ENCODE measurements at places on chromosomes 6 and 20.

DNA sequence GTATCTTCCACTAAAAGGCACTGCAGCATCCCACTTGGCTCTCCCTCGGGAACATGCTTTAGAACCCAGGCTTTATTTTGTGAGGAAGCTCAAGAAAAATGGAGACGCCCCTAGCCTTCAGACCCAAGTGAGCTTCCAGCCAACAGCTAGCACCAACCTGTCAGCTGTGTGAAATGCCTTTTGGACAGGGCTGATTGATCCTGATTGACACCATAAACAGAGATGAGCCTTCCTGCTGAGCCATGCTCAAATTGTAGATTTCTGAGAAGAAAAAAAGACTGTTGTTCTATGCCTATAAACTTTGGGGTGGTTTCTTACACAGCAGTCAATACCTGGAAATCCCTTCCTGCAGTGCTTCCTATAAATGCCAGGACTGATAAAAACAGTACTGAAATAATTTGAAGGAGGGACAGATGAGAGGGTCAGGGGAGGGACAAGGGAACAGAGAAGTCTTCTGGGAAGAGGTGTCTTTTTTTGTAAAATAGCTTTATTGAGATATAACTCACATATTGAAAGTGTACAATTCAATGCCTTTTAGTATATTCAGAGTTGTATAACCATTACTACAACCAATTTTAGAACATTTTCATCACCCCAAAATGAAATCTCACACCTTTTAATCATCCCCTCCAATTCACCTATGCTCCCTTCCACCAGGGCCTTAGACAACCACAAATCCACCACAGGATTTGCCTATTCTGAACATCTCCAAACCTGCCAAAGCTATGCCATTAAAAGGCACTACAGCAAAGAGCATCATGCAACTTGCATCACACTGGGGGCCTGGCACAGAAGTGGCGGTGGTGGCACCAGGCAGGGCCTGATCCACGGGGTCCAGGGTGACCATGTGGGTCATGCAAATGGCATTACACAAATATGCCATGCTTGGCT is 2.7 kb upstream of the STK4 start:
- no peak for DNase-seq

DNA sequence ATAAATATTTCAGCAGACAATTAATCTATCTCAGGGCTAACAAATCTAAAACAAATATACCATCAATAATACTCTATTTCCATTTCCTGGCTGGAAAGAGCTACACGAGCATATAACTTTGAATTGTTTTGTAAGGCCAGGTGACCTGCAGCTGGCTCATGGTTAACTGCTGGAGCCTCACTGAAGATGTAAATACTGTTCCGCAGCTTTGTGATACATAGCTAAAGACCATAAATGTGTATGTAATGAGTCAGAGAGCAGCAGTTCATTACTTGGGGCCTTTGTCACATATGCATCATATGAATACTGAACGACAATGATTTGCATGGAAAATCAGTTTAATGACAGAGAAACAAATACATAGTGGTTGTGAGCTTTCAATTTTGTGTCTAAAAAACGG is 109.4 kb upstream of the CCN2 start:
- DNase-seq, result peak; percentile 88

GRCh38 chr20:51978070-51978501 is 175.8 kb upstream of the SALL4 start:
- DNase-seq, result no peak

DNA sequence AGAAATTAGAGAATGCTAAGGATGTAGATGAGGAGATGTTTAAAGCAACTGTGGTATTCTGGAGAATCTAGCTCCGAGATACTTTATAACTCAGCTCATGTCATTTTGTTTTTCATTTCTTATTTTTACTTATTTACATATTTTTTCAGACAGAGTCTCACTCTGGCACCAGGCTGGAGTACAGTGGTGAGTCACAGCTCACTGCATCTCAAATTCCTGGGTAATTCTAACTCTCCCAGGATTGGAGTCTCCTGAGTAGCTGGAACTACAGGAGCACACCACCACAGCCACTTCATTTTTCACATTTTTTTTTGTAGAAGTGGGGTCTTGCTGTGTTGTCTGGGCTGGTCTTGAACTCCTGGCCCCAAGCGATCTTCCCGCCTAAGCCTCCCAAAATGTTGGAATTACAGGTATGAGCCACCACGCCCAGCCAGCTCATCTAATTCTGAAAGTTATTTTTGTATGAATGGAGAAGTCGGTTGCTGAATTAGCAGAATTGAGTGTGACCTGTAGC is 94.3 kb upstream of the FAM8A1 start:
- DNase-seq, result peak; percentile 56

DNA sequence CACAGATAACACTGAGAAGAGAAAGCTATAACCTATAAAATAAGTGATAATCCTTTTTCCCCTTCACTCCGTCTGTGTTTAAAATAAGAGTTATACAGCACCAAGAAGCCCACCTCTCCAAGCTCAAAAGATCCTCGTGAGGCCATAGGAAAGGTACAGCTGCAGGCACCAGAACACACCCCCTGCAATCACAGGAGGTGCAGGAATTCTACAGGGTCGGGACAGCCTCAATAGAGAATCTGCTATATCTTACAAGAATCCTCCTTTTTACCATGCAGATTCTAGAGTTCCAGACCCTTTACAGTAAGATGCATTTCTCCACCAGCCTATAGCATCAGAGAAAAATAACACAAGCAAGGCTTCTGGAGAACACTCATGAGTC is 5.0 kb upstream of the ADGRF1 start:
- DNase-seq, result no peak

DNA sequence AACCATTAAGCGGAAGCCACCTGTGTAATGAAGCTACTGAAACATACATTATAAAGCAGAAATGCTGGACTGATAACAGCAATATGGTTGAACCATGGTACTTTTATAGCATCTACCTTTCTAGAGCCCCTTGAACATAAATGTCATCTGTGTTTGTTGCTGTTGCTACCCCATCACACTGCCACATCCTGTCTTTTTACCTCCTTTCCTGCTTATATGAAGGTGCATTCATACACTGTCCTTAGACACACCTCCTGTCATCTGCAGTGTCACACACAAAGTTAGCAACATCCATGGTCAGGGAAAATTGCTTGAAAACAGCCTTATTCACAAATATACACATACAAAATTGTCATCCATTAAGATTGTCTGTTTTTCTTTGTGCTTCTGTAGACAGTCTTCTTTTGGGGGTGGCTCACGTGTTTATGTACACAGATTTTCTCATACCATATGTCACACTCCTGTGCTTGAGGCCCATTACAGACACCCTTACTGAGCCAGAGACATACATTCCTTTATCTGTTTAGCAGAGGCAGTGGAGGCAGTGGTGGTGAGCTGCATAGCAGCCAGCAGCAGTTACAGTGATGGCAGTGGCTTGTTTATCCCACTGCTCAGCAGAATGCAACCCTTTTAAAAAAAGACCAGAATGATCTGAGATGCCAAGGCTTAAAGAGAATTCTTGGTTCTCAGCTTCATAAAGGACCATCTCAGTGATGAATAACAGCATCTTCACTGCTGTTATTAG is 25.9 kb downstream of the C6orf62 start:
- DNase-seq, result no peak

GRCh38 chr6:150637266-150637665 is 37.6 kb downstream of the PLEKHG1 start:
- DNase-seq, result no peak

DNA sequence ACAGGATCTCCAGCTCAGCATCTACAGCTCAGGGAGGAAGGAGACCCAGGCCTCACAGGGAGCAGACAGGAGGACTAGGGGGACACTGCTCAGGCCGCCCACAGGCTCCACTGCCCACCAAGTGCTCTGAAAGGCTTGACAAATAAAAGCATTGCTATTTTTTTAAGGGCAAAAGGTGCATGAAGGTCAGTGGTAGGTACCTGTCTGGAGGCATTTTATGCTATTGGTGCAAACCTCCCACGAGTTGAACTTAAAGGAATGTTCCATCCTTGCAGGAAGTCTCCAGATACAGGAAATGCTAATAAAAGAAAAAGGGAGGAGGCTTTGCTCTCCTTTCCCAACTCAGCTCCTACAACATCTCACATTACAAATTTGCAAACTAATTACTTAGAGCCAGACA is 228.1 kb downstream of the FOXC1 start:
- DNase-seq, result no peak

- DNase-seq, result no peak
These were observed 152.3 kb upstream of the THEMIS start for GRCh38 chr6:128053109-128053508.

DNA sequence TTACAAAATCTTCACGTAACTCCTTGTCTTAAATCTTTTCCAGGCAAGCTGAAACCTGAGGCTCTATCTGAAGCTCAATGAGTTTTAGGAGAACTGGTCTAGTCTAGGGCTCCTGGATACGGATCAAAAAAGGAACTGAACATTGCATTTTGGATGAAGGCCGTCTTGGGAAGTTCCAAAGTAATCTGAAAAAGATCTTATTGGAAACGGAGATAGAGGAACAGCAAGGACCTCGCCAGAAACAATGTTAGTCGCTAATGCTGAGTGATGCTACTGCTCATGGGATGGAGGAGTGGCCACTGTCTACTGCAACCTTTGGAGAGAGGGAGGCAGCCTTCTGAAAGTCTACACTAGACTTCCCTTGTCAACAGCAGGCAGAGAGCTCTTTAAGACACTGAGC is 91.4 kb upstream of the ATXN1 start:
- DNase-seq, result no peak

DNA sequence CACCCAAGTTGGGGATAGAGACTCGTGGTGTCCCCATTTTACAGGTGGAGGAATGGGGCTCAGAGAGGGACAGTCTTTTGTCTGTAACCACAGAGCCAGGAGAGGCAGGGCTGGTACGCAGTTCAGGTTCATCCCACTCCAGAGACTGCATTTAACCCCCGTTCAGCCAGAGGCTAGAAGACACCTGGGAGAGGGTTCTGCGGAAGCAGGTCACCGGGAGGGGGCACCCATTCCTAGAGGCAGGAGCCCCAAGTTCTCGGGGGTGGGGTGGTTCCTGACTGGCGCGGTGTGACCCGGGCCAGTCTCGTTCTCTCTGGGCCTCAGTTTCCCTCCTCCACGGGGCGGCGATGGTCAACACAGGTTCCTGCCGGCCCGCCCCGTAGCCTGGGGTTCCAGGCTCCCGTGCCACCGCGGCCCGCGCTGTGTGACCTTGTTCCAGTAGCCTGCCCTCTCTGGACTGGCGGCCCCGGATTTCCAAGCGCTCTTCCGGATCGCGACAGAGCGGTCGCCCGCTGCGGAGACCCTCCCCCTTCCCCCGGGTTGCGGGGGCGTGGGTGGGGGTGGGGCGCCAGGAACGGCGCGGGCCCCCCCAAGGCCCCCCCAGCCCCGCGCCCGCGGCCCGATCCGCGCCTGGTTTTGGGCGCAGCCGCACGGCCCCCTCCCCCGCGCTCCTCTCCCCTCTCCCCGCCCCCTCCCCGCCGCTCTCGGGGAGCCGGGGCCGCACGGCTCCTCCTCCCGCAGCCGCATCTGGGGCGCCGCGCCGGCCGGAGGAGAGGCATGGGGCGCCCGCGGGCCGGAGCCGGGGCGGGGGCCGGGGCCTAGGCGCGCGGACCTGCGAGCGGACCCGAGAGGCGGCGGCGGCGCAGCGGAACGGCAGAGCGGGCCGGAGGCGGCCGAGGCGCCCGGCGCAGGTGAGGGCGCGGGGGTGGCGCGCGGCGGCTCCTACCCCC is at the start of gene DLGAP4:
Gene DLGAP4 (plus strand): TSS at position 738 of the 950 bp plus-strand sequence. CDS start 125,379 bp downstream, outside the sequence.
- no peak for DNase-seq

GRCh38 chr6:162063666-162064065 is 663.9 kb downstream of the PRKN start:
- DNase-seq, result peak; percentile 2

GRCh38 chr20:59123011-59123677 is 40.5 kb upstream of the ZNF831 start:
- DNase-seq, result no peak

- no peak for DNase-seq
These were observed 7.8 kb downstream of the NFYA start for GRCh38 chr6:41080621-41081020.

DNA sequence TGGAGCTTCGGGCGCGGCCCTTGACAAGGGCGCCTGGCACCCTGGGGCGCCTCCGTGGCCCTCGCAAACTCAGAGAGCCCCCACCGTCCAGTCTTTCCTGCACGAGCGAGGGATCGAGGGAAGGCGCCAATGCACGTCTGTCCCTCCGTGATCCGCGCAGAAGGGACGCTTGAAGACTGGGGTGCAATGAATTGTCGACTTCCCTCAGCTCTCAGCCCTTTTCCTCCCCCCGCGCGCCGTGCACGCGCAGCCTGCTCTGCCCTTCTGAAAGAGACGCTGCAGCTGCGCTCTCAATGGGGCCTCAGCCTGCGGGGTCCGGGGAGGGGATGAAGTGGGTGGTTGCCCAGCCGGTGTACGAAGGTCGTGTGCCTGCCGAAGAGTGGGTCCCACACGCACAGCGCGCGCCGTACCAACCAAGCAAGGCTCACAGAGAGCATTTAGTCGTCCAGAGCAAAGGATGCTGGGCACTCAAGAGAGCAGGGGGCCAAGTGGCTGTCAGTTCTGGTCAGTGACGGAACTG is 5.5 kb upstream of the SOX4 start:
- peak; percentile 53 for DNase-seq

- DNase-seq, result no peak
These were observed 87.9 kb downstream of the CDC5L start for GRCh38 chr6:44475417-44475778.

- no peak for DNase-seq
These were observed 14.2 kb downstream of the OR2A4 start for GRCh38 chr6:131687022-131687421.

DNA sequence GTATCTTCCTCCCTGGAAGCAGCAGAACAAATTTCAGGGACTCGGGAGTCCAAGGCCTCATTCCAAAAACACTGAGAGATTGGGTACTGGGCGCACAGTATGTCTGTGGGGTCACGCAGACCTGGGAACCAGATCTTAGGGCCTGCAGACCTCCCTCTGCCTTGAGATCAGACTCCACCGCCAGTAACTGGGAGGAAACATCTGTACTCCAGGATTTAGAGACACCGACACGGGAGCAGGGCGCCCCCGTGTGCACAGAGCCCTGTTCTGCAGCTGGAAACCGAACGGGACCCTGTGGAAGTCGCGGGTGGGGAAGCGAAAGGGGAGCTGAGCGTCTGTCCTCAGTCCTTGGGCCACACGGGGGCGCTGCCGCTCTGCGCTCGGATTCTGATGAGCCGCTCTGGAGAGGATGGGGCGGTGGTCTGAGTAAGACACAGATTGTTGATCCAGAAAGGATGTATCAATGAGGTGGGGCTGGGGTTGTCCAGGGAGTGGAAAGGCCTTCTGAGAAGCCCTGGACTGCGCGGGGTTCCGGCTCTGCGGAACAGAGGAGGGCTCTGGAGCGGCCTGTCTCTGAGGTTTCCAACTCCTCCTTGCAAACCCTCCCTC is 35.7 kb upstream of the HLA-E start:
- DNase-seq, result peak; percentile 77

GRCh38 chr6:158488065-158488464 is 71.8 kb upstream of the TMEM181 start:
- peak; percentile 97 for DNase-seq

All from fibroblast of skin of abdomen (primary cell).